Stimulated activated CD4-positive, alpha-beta T cell treated with anti-CD3 and anti-CD28 coated beads, Interleukin-1b, Interleukin-23, amount 100 ng/mL, for 1 hour (primary cell): ENCODE measurements at places on chromosomes 4 and X.

- DNase-seq, result no peak
Measured at GRCh38 chrX:1300449-1300848, 31.8 kb downstream of the CSF2RA start.

DNA sequence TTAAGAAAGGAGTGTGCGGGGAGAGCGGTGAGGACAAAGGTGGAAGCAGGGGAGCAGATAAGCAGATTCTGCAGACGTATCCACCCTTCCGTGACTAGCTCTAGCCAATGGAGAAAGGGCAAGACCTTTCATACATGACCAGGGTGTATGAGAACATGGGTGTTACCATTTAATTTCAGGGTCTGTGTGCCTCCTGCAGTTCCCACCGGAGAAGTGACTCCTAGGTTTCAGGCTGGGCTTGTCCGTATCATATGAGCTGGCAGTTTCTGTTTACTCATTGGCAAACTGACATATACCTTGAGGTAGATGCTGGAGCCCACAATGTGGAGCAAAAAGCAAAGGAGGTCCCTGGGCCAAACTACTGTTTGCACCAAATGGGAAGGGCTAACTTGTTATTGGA lies 6.8 kb downstream of the RBM47 start:
- DNase-seq, result no peak

GRCh38 chrX:49960061-49960460 lies 37.7 kb downstream of the CLCN5 start:
- DNase-seq, result no peak

- DNase-seq, result no peak
Measured at GRCh38 chr4:42371305-42372252, 25.7 kb upstream of the SHISA3 start.

DNA sequence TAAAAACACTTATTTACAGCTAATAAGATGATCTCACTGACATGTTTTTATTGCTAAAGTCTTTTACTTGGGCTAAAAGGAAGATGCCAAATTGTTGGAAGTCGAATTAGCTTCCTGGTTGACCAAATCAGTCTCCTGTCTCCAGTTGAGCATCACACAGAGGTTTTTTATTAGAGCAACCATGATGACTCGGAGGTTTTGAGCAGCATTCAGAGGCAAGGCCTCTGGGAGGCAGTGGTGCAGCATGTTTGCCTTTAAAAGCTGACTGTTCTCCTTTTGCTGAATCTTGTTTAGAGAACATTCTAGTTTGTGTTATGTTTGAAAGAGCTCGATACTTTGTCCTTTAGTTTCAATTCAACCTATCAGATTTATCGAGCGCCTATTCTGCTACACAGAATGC lies 2.1 kb downstream of the UCHL1 start:
- DNase-seq, result no peak

- no peak for DNase-seq
Measured at GRCh38 chr4:111018216-111018615, 395.3 kb upstream of the PITX2 start.

DNA sequence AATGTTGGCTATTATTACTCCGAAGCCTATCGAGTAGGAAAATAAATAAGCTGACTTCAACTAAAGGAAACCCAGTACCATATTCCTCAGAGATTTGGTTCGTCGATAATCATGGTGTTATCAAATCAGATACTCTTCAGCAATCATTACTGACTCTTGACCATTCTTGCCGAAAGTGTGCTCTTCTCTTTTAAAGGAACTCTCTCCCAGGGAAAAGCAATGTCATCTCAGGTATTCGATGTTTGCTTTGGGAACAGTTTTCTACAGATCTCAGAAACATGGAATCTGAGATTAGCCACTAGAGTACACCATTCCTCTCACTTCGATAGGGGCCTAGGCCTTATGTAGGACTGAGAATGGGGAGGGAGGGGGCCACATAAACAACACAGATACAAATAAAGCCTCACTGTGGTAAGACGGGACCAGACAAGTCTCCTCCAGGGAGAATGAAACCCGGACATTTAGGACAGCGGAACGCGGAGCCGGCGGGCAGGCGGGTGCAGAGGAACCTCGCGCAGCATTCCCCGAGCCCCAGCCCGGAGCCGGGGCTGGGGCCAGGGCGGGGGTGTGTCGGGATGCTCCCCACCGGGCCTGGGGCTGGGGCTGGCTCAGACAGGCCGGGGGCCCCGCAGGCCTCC lies 581 bp downstream of the DNAJB14 start:
- DNase-seq, result no peak

- DNase-seq, result no peak
Measured at GRCh38 chrX:39613997-39614679, 483.6 kb downstream of the BCOR start.

- no peak for DNase-seq
Measured at GRCh38 chrX:38335382-38335781, 8.1 kb upstream of the RPGR start.

DNA sequence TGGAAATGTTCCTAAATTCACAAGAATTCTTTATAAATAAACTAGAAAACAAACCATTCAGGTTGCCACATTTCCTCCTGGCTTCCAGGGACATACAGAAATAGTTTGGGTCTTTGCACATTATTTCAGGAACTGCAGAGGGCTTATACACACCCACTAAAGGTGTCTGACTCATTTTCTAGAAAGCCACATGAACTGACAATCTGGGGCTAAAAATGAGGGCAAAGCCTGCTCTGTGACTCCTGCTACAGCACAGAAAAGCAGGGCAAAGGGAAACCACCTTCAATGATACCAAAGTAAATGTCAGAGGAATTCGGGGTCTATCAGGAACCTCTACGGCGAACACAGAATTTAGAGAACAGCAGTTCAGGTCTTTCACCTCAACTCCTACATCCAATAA lies 112.2 kb upstream of the MAP3K15 start:
- DNase-seq, result no peak

DNA sequence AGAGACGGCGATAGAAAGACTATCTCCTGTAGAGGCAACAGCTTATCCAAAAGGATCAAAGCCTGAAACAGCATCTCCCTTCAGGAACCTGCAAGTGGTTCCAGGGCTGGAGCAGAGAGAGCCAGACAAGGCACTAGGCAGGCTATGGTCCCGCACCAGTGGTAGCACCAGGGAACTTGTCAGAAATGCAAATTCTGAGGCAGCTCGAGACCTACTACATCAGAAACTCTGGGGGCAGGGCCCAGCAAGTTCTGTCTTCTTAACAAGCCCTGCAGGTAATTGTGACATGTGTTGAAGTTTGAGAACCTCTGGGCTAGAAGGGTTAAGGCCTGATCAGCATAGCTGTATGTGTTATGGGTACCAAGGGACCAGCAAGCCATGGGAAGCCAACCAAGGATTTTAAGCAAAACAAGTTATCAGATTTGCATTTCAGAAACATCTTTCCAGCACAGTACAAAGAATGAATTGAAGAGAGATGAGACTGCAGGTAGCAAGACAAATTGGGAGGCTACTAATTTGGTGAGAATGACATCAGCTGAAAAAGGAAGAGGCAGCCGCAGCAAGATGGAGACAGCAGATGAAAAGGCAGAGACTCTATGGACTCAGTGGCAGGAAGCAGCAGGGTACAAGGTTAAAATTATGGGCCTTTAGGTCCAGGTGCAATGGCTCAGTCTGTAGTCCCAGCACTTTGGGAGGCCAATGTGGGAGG lies 139.7 kb downstream of the TSPAN5 start:
- no peak for DNase-seq

DNA sequence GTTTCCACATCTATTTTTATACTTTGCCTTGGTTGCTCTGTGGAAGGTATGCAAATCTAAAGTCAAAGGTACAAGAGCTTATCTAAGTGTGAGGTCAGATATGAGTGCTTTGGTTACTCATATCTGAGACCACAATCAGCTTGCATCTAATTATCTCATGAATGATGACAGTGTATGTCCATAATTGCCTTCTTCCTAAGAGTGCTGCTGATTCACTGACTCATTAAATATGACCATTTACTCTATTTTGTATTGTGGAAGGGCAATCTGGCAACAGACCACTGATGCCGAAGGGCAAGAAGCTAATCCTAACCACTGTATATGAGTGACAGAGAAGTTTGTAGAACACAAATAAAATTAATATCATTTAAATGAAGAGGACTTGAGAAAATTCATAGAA lies 1190.2 kb upstream of the AGA start:
- DNase-seq, result no peak

DNA sequence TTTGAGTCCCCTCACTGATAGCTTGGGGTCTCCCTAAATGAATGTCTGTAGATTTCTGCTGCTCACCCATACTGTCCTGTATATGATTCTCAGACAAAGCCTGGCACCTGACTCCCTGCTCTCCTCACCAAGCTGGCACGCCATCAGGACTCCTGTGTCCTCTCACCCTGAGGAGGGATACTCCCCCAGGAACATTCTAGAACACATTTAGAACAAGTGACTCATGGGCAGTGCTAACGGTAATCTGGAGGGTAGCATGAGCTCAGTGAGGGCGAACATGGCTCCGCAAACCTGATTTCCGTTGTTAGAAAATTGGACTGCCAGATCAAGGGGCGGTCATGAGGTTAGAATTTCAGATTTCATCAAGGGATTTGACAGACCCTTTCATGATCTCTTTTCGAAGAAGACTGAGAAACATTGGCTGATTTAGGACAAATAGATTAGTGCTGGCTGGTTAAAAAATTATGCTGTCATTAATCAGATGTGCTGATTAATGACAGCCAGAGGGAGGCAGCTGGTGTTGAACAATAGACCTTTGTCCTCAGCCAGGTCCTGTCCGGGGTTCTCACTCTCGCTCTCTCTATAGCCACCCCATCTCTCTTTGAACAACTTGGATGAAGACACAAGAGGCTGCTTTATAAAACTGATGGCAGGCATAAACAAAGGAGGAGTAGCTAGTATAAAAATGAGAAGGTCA lies 244.3 kb downstream of the PTTG2 start:
- DNase-seq, result no peak

DNA sequence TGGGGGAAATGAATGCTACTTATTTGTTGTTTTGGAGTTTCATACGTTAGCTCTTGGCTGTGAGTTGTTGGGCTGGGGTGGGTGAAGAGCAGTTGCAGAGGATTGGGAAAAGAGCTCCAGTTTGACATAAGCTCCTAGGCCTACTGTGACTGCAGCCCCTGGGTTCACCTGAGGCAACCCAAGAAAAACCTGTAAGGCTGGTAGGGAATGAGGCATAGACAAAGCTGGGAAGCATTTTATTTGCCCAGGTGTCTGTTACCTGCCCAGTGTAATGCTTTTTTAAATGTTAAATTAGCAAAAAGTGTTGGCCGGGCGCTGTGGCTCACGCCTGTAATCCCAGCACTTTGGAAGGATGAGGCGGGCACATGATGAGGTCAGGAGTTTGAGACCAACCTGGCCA lies 160.0 kb downstream of the FHIP1A start:
- DNase-seq, result no peak

GRCh38 chrX:13219991-13220764 lies 99.7 kb downstream of the ATXN3L start:
- no peak for DNase-seq

GRCh38 chr4:48706736-48707135 lies 73.3 kb downstream of the FRYL start:
- DNase-seq, result no peak

DNA sequence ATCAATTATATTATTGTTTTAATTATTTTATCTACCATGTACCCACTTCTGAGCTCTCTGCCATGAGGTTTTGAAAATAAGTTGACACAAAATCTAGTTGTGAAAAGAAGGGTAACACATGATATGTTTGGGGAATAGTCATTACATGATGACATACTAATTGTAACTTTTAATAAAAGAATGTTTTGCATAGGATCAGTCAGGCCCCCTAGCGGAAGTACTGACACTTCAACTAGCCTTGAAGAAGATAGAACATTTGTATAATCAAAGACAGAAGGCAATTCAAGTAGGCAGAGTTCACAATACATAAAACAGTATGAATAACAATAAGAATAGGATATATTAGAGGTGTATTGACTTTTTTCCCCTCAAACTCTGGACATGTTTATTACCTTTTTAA lies 1191.0 kb upstream of the AGA start:
- no peak for DNase-seq

DNA sequence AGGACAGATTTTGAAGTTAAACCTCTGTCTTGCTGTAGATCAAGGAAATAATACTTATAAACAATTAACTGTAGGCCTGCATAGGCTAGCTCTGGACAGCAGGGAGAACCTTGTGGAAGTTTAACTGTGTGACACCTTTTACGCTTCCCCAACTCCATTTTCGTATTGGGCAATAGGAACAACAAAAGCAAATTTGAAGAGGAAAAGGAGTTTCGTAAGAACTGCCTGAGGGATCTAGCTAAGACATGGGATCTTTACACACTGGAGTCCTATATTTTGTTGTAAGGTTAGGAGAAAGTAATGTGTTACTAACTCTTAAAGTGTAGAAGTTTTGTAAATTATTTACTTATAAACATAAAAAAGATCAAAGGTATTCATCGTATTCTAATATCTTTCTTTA lies 324.9 kb upstream of the CASK start:
- DNase-seq, result no peak

DNA sequence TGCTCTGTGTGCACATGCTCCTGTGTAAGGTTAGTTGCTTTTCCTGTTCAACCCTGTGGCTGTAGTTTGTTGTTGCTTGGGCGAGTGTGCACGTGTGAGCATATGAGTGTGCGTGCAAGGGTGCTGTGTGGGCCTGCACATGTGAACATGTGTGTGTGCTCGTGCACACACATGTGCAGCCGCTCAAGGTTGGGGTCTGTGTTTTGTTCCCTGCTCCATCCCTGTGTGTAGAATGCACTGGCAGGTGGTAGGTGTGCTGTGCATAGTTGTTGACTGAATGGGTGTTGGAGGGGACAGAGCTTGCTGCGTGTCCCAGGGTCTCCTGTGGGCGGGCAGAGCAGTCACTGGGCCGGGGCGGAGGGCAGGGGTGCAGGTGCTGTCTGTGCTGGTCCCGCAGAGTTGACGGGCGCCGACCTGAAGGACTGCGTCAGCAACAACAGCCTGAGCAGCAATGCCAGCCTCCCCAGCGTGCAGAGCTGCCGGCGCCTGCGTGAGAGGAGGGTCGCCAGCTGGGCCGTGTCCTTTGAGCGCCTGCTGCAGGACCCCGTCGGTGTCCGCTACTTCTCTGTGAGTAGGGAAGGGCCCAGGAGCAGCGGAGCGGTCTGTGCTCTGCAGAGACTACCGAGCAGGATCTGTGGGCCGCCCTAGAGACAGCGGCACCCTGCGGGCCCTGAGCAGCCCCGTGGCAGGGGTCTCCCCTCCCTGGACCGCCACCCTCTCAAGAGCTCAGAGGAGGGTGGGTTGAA lies 27.9 kb upstream of the HGFAC start:
- DNase-seq, result no peak

GRCh38 chrX:56281789-56282188 lies 49.6 kb downstream of the KLF8 start:
- no peak for DNase-seq

GRCh38 chrX:12425496-12425895 lies 287.2 kb downstream of the FRMPD4 start:
- DNase-seq, result no peak

DNA sequence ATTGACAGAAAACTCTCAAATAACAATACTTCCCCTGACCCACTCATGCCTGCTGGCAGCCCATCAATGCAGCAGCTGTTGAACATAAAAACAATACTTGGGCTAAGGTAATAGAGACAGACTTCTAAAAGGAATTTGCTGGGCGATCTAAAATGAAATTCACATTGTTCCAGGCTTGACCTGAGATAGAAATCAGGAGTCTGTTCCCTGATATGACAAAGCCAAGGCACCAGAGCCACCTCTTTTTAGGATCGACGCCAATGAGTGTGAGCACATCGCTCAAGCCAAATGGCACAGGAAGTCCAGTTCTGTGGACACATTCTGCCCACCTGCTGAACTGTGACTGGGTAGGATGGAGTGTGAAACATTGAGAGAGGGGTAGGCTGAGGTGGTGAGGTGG lies 4.9 kb downstream of the SEPTIN11 start:
- DNase-seq, result no peak

- no peak for DNase-seq
Measured at GRCh38 chrX:41005445-41005992, 79.7 kb upstream of the USP9X start.
